Uterus (tissue), 4 donors: ENCODE measurements at places on chromosomes 5 and 9.

DNA sequence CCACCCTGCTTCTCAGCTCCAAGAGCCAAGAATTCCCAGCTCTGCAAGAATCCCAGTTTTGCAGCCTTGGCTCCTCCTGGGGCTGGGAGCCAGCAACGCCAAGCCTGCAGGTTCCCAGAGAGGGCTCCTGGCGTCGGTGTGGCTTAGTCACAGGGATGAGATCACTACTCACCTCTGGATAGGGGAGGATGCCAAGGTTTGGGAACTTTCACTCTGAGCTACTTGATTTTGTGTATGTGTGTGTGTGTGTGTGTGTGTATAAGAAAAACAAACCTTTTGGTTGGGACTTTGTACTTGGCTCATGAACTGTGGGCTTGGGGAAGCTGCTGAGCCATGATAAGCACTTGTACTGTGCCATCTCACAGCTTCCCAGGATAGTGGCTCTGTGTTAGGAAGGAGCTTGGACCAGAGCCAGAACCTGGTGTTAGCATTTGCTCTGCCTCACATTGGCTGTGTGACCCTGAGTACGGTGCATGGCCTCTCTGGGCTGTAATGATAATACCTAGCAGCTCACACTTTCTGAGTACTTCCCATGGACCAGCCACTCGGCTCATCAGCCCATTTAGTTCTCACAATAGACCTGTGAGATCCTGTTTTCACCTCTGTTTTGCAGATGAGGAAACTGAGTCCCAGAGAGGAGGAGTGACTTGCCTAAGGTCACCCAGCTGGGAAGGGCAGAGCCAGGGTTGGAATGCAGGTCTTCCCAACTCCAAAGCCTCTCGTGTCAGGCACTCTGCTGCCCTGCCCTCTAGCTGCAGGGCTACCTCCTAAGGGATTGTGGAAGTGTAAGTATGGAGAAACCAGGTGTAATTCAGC is 41.4 kb upstream of the DAB2IP start:
- peak; percentile 75 for DNase-seq

DNA sequence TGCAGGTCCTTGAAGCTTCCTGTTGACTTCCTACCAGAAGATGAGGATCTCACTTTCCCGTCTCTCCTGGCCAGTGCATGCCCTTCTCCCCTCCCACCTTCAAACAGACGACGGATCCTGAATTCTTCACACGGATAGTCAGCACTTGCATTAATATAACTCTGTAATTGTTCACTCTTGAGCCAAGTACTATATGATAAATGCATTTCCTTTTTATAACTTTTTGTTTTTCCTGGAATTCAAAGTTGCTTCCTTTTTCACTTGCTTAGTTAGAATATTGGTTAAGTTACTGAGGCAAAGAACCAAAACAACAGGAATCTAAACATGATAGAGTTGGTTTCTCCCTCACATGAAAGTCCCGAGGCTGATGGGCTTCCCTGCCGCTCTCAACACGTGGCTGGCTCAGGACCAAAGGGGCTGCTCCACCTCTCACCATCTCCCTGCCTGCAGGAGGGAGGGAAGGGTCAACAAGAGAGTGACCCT is 20.2 kb upstream of the EGFL7 start:
- DNase-seq, result peak; percentile 29

GRCh38 chr5:169648725-169649310 is 11.7 kb downstream of the DOCK2 start:
- no peak for DNase-seq

DNA sequence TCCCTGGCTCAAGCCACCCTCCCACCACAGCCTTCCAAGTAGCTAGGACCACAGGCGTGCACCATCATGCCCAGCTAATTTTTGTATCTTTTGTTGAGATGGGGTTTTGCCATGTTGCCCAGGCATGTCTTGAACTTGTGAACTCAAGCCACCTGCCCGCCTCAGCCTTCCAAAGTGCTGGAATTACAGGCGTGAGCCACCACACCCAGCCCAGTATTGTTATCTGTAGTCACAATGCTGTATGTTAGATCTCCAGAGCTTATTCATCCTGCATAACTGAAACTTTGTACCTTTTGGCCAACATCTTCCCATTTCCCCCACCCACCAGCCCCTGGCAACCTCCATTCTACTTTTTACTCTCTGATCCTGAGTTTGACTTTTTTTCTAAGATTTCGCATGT is 37.5 kb downstream of the CREBRF start:
- no peak for DNase-seq

DNA sequence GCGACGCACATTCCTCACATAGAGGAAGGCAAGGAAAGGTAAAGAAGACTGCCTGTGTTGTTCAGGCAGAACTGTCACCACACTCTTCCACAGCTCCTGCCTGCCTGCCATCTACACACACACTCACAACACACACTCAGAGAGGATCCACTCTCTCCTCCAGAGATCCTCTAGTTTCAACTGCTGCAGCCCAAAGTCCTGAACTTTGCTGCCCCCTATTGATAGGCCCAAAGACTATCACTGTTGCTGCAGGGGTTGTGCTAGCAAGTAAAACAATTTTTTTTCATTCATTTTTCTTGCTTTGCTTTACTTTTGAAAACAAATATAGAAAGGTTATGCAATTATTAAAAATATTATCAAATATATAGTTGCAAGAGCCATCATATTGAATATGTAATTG is 5.9 kb upstream of the CFAP90 start:
- no peak for DNase-seq

- DNase-seq, result no peak
Measured at GRCh38 chr9:116209414-116210116, 56.0 kb downstream of the PAPPA start.

DNA sequence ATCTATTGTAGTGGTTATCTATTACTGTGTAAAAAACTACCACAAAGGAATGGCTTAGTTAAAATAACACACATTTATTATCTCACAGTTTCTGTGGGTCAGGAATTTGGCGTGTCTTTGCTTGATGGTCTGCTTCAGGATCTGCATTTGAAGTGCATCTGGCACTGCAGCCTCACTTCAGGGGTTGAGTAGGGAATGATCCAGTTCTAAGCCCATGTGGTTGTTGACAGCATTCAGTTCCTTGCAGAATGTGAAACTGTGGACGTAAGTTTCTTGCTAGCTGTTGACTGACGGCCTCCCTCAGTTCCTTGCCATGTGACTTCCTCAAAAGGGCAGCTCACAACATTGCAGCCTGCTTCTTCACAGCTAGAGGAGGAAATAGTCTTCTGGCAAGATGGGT is 2.1 kb upstream of the OGN start:
- no peak for DNase-seq

DNA sequence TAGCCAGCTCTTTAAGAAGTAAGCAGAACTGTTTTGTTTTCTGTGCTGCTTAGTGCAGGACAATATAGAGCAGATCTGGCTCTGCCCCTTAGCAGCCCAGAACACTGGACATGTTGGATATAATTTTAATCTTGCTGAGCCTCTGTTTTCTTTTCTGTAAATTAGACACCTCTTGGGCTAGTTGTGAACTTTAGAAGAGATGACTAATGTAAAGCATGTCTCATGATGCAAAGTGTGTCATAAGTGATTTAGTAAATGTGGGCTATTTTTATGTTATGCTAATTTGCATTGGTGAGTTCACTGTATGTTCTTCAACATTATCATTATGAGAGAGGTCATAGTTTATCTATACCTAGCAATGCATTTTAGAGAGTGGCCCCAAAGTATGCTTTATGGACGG is 156.1 kb upstream of the ADAMTSL1 start:
- DNase-seq, result no peak

GRCh38 chr5:175387144-175387543 is 56.8 kb downstream of the DRD1 start:
- DNase-seq, result no peak

DNA sequence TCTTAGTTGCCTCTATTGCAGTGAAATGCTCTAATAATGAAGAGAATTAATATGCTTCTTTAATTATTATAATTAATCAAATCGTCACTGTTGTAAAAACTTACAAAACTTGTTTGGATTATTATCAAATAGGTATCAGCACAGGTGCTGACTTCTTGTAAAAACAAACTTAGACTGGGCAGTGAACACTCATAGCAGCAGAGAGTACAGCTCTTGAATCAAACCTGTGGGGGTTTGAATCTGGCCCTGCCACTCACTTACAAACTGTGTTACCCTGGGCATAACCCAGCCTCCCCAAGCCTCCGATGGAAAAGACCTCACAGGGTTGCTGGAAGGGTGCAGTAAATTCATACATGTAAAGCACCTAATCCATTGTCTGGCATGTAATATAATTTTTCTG is 35.1 kb downstream of the MAP3K1 start:
- DNase-seq, result no peak

DNA sequence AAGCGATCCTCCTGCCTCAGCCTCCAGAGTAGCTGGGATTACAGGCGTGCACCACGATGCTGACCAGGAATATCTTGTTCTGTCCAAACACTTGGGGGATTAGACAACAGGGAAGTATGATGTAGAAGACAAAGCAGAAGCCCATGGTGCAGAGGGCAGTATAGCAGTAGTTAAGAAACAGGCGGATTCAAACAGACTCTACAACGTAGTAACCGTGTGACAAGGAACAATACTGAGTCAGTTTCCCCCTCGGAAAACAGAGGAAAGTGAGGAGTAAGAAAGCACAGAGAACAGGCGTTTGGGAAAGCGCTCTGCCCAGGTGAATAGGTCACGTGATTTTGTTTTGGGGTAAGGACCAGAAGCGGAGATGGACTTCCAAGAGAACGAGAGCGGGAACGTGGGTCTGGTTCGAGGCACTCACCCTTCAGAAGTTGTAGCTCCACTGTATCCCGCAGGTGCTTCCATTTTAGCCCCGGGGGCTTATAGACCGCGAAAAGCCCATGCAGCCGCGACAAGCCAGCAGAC is 306 bp downstream of the TRUB2 start:
- DNase-seq, result no peak

- no peak for DNase-seq
Measured at GRCh38 chr9:116688806-116689485, 1.8 kb downstream of the TRIM32 start.

GRCh38 chr5:84535281-84535680 is 150.6 kb upstream of the EDIL3 start:
- DNase-seq, result no peak

- DNase-seq, result no peak
Measured at GRCh38 chr5:131610198-131611063, 24.6 kb downstream of the RAPGEF6 start.

DNA sequence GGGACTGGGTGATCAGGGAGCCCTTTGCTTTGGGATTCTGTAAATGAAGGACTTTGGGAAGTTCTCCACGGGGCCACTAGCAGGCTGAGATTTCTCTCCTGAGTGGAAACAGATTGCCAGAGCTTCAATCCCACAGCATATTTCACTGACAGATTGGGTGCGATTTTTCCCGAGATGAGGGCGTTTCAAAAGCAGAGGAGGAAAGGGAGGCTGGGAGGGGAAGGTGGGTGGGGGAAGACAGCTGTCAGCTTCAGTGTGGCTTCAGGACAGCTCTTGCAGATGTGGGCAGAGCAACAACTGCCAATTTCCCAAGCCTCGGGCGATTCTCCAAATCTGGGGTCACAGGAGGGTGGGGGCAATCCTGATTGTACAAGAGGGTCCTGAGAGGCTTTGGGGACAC is 258.5 kb upstream of the ADRA1B start:
- no peak for DNase-seq

DNA sequence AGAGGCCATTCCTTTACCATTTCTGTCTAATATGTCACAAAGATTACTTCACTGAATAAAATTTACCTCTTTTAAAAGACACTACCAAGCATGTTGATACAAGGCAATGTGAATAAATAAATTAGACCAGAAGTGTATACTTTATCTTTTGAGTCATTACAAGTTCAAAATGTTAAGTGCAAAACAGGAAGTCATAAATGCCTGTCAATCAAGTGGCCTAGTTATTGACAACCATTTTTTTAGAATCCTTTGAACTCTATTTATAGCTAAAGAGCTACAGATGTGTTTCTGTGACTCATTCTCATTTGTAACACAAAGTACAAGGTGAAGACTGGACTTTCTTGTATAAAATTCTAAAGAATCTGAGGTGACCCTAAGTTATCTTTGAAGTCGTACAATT is 602.7 kb upstream of the SEMA6A start:
- DNase-seq, result no peak

- no peak for DNase-seq
Measured at GRCh38 chr5:56601641-56602071, 213.7 kb upstream of the MAP3K1 start.

DNA sequence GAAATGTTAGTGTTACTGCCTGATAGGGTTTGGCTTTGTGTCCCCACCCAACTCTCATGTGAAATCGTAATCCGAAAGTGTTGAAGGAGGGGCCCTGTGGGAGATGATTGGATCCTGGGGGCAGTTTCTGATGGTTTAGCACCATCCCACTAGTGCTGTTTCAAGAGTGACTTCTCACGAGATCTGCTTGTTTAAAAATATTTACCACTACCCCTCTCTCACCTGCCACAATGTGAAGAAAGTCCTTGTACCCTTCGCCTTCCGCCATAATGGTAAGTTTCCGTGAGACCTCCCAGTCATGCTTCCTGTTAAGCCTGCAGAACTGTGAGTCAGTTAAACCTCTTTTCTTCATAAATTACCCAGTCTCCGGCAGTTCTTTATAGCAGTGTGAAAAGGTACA is 2.6 kb upstream of the RFX3 start:
- no peak for DNase-seq

DNA sequence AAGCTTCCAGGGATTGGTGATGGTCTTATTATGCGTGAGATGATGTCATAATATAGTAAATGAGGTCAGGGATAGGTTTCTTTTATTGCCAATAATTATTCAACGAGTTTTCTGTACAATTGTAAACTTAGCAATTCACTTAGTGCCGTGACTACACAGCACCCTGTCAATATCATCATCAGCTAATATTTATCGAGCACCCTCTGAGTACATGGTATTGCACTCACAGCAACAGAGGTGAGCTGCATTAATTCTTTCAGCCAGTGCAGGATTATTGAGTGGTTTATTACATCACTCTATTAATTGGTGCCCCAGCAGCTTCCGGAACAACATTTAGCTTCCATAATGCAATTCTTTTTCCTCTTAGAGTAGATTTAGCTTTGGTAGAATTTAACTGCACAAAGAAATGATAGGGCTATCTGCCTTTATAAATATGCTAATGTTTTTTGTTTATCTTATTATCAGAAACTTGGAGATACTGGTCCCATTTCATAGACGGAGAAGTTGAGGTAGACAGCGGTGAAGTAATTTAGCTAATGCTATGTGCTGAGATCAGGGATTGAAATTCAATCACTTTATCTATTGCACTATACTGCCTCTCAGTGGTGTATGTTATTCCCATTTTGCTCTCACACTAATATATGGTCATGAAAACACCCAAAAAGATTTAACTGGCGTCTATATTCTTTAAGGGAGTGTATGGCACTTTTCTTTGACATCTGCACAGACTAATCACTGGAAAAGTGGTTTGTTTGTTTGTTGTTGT is 726.1 kb upstream of the WWC1 start:
- no peak for DNase-seq

- DNase-seq, result no peak
Measured at GRCh38 chr9:87152256-87152655, 204.9 kb upstream of the GAS1 start.

- no peak for DNase-seq
Measured at GRCh38 chr5:149170299-149170698, 29.0 kb downstream of the ABLIM3 start.

- no peak for DNase-seq
Measured at GRCh38 chr9:116452634-116453033, 234.5 kb upstream of the TRIM32 start.
